ENCODE measurements at places on chromosomes 1 and 21.

DNA sequence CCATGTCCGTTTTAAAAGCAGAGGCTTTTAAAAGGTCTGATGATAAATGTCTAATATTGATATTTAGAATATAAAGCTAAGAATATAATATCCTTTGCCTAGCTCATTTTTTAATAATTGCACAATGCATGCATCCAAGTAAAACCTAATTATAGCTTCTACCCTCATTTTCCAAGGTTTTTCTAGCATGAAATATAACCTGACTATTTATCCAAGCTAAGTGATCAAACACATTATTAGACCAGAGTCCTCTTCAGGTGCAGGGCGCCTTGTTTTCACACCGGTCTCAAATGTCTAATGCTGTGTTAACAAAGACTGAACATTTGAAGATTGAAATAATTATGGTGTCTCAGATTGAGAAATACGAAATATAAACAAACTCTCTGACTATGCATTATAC lies 648.9 kb upstream of the CXADR start:
- DNase-seq: no peak

GRCh38 chr1:29624320-29625083 lies 388.2 kb downstream of the PTPRU start:
- DNase-seq: no peak

DNA sequence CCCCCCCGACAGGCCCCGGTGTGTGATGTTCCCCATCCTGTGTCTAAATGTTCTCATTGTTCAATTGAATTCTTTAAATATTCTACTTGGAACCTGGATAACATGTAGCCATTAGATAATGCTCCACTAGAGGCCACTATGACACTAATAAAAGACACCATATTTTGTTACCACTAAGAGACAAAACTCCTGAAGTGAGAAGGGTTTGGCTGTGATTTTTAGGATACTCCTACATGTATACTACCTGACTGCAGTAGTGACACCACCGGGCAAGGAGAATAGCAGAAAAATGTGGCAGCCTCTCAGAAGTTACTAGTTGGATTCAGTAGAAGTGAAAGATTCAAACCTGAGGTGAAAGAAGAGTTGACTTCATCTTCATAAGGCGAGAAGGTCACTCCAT lies 36.0 kb downstream of the F5 start:
- no peak for DNase-seq

DNA sequence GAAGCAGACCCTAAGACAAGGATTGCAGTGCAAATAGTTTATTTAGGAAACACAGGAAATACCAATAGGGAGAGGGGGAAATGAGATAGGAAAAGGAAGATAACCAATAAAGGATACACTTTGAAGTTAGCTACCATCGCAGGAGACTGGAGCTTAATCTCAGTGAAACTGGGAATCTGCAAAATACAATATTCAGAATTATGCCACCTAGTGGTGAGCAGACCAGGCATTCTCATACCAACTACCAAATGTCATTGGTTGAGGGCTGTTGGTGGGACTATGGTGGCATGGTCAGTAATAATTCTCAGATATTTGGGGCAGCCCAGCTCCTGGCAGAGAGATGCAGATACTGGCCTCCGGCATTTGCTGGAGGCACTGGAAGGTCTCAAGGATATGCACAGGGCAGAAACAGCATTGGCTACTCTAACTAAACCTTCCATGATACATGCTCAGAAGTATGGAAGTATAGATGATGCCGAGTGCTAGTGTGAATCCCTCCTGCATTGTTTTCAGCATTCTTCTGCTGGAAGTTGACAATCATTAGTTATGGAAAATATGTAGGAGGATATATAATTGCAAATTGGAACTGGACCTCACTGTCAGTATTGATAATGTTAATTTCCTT lies 11.8 kb upstream of the ZFP69B start:
- DNase-seq: peak; percentile 11

- no peak for DNase-seq
Observed at GRCh38 chr21:38494703-38495102, 3.6 kb downstream of the ERG start.

- no peak for DNase-seq
Observed at GRCh38 chr1:235632506-235633401, 16.8 kb downstream of the GNG4 start.

- DNase-seq: no peak
Observed at GRCh38 chr21:37223804-37224345, 43.3 kb downstream of the VPS26C start.

DNA sequence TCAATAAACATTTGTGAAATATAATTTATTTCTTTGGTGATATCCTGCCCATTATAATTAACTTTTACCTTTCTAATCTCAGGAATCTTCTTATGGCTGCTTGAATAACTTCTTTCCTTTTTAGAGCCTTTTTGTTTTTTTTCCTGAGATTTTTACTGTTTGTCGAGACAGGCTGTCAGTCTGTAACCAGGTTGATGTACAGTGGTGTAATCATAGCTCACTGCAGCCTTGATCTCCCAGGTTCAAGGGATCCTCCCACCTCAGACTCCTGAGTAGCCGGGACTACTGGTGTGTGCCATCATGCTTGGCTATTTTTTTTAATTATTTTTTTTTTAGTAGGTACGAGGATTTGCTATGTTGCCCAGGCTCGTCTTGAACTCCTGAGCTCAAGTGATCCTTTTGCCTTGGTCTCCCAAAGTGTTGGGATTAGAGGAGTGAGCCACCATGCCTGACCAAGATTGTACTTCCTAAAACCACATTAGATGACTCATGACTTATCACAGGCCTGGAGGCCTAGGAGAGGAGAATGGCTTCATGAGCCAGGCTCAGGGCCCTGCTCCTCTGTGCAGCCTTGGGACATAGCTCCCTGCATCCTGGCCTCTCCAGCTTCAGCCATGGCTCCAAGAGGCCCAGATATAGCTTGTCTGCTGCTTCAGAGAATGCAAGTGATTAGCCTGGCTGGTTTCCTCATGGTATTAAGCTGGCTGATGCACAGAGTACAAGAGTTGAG lies 48.6 kb downstream of the CTH start:
- no peak for DNase-seq

DNA sequence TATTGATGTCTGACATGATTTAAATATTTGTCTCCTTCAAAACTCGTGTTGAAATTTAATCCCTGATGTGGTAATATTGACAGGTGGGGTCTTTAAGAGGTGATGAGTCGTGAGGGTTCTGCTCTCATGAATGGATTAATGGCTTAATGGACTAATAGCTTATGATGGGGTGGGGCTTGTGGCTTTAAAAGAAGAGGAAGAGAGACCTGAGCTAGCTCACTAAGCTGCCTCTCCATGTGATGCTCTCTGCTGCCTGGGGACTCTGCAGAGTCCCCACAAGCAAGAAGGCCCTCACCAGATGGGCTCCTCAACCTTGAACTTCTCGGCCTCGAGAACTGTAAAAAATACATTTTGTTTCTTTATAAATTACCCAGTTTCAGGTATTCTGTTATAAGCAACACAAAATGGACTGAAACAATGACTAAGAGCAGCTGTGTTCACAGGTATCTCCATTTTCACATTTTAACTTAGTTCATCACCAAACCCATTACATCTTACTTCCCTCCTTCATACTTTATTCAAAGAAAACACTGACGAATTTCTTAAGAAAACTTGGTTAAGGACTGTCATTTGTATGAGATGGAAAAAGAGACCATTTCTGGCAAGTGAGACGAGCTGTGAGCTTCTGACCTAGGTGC lies 12.1 kb upstream of the AIM2 start:
- DNase-seq: no peak

DNA sequence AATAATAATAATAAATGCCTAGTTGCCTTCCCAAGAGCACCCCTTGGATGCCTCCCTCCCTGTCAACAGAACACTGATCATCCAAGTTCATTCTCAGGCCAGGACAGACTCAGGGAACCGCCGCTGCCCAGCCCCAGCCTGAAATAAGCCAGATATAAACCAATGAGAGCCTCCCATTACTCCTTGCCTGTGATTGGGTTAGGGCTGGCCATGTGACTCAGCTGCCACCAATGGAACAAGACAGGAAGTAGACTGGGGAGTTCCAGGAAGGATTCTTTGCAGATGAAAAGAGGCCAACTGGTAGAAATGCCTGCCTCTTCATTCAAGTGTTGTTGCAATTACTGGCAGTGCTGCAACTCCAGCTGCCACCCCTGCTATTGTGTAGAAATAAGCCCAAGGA lies 146.4 kb upstream of the TIAM1 start:
- DNase-seq: no peak

GRCh38 chr21:33386222-33386784 lies 16.9 kb upstream of the IFNGR2 start:
- no peak for DNase-seq

DNA sequence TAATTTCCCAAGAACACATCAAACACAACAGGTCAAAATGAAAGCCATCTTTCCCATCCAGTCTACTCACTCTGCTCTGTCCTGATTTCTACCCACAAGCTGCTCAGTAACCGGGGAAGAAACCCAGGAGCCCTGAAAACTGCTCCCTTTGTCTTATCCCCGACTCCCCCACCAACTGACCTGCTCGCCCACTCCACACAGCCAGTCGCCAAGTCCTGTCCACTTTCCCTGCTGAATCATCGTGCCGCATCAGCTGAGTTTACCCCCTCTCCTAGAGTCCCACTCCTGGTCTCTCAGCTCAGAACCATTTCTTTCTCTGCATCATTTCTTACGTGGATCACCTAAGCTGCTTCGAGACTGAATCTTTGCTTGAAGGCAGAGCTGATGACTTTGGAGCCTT lies 11.2 kb upstream of the RCAN1 start:
- DNase-seq: no peak

DNA sequence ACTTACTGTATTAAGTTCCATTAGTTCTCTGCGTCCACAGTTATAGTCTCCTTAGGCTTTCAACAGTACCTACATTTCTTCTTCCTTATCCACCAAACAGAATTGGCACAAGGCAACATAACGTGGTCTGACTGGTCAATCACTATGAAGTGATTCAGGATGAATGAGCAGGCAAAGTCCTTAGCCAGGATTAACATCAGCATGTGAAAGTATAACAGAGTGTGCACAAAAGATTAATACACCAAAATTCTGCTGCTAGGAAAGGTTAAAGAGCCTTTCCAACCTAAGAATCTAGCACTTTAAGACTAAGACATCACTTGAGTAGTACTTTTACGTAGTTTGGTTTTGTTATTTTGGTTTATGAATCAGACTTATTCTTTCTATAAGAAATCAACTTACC lies 15.8 kb downstream of the DEPDC1 start:
- DNase-seq: no peak

DNA sequence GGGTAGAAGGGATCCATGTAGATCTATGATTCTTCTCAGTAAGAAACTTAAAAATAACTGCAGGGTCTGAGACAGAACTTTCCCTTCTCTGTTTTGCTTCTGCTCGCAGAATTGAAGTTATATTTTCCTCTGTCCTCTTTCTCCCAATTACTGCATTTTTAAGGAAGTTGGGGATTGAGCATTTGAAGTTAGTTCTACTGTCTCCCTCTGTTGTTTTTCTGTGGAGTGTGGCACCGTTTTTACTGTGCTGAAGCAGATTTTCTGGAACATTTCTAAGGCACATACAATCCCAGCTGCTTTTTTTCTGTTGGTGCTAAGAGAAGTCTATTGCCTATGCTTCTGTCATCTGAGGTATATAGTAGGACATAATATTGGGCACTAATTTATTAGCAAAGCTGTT lies 43.3 kb downstream of the RASAL2 start:
- no peak for DNase-seq

GRCh38 chr1:160128636-160129035 lies 13.1 kb downstream of the ATP1A2 start:
- no peak for DNase-seq

- DNase-seq: no peak
Observed at GRCh38 chr1:96281491-96281890, 440.1 kb upstream of the PTBP2 start.

DNA sequence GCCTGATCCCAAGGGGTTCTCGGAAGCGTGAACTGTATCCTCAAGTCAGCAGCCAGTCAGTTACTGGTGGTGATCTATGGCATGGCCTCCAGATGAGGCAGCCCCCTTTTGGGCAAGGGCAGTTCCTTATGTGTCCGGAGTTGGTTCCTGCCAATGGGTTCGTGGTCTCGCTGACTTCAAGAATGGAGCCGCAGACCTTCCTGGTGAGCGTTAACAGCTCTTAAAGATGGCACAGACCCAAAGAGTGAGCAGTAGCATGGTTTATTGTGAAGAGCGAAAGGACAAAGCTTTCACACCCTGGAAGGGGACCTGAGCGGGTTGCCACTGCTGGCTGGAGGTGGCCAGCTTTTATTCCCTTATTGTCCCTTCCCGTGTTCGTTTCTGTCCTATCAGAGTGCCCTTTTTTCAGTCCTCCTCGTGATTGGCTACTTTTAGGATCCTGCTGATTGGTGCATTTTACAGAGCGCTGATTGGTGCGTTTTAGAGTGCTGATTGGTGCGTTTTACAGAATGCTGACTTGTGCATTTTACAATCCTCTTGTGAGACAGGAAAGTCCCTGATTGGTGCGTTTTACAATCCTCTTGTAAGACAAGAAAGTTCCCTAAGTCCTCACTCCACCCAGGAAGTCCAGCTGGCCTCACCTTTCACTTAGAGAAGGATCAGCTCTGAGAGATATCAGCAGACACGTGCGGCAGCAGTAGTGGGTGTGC lies 8.9 kb upstream of the IL10RB start:
- DNase-seq: no peak

- no peak for DNase-seq
Observed at GRCh38 chr21:30044447-30045064, 104.8 kb upstream of the GRIK1 start.

DNA sequence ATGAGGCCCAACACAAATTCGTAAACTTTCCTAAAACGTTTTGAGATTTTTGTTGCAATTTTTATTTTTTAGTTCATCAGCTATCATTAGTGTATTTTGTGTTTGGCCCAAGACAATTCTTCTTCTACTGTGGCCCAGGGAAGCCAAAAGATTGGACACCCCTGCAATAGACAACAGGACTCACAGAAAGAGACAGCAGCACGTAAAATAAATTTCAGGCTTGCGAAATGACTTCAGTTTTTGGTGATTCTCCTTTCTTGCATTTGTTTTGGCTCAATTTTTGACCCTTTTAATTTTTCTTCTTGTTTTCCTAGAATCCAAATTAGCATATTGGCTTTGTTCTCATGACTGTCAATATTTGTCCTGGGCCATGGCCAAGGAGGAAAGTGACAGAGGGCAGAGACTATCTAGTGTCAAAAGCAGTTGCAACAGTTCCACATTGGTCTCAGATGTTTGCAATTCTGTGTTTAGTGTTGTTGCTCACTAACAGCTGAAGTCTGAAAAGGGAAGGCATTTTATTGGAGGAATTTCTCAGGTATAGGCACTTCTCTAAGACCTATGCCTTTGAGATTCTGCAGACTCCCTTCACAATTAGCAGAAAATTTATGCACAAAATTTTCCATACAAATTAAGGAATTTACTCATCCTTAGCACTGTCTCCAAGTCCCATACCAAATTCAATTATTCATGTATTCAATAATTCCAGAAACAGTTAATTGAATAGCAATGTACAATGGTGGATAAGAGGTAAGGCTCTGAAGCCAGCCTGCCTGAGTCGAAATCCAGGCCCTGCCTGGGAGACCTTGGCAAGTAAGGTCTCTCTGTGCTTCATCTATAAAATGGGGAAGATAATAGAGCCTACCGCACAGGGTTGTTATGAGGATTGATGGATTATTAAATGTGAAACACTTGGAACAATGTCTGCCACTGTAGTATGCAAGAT lies 160.9 kb upstream of the IVNS1ABP start:
- no peak for DNase-seq

Measured in stimulated activated CD4-positive, alpha-beta T cell treated with anti-CD3 and anti-CD28 coated beads, Interleukin-2, amount 100 ng/mL, for 4 hours (primary cell).